NCI-H2107 (cell line): ENCODE measurements at places on chromosomes 12 and 14.

GRCh38 chr12:40825156-40825555 lies 132.9 kb downstream of the CNTN1 start:
- no peak for DNase-seq

DNA sequence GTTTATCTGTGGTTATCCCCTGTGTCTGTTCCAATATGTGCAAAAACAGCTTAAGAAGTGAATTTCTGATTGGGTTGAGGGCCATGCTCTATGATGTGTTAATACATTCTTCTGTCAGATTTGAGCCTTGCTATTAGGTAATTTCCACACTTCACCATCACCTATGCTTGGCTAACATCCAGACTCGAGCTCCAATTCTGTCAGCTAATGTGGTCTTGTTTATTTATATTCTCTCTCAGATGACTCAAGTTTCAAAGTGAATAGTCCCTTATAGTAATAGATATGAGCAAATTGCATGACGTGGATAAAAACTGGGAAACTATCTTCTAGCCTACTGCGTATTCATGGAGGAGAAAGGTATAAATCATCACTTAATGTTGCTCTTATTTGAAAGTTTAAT lies 451.3 kb downstream of the SNAPC1 start:
- peak; percentile 10 for DNase-seq

GRCh38 chr12:94705676-94706075 lies 55.3 kb upstream of the TMCC3 start:
- no peak for DNase-seq

DNA sequence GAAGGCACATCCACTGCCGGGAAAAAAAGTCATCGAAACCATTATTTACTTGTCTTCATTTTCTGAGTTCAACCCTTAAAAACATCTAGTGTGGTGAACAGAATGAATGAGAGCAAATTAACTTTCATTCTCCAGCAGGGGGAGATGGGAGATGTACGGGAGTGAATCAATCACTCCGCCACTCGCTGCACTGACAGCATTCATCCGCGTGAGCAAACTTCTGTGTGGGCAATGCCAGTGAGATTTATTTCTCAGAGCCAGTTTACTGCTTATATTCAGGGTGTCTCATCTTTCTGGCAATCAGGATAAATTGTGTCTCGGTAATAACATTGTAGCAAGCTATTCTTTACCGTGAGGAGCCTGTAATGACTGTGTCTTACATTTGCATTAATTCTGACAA lies 463.6 kb upstream of the MIS18BP1 start:
- DNase-seq = no peak

DNA sequence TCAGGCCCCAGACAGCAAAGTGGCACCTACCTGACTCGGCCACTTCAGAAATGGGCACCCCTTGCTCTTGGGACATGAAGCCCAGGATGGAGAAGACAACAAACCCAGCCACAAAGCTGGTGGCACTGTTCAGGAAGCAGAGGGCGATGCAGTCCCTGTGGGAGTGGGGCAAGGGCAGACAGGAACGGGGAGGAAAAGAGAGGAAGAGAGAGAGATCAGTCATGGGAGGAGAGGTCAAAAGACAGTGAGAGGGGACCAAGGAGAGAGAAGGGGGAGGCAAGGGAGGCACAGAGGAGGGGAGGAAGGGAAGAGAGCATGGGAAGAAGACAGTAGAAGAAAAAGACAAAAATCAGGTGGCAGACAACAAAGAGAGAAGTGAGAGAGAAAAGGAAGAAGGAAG lies 16.6 kb downstream of the SLC6A12 start:
- no peak for DNase-seq

DNA sequence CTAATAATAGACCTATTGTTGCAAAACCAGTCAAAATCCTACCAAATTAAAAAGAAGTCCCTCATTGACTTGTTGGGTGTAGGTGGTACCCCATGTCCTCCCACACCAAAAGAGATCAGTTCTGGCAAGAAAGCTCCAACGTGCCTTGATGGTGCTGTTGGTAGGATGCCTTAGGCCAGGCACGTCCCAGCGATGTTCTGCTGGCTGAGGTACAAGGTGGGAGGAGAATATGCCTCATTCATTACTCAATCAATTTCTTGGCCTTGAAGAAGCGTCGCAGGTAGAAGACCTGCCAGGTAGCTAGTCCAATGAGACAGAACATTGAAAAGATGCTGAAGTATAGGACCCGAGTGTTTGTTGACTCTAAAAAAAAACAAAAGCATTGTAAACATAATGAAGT lies 7.8 kb upstream of the NEK9 start:
- no peak for DNase-seq
